ENCODE measurements at places on chromosomes 2 and 18. TPM values are rescaled to one million over a fixed set of nuclear protein-coding genes. Genes with fewer than 3 reads are reported as not detected.

GRCh38 chr2:188916736-188917135 lies 57.4 kb upstream of the COL3A1 start:
- no peak overlapping the region for H3K4me3 ChIP-seq
- H3K4me1 ChIP-seq, result no peaks in the 10 kb centered on the region
- H3K36me3 ChIP-seq, result no peaks in the 10 kb centered on the region
- no peaks in the 10 kb centered on the region for H3K27me3 ChIP-seq

- no peak overlapping the region for H3K4me3 ChIP-seq
- H3K36me3 ChIP-seq, result no peaks in the 10 kb centered on the region
- DNase-seq, result no peak
- H3K27me3 ChIP-seq, result no peaks in the 10 kb centered on the region
- no peak overlapping the region for H3K27ac ChIP-seq
Observed at GRCh38 chr2:23330214-23330613, 54.8 kb upstream of the KLHL29 start.

DNA sequence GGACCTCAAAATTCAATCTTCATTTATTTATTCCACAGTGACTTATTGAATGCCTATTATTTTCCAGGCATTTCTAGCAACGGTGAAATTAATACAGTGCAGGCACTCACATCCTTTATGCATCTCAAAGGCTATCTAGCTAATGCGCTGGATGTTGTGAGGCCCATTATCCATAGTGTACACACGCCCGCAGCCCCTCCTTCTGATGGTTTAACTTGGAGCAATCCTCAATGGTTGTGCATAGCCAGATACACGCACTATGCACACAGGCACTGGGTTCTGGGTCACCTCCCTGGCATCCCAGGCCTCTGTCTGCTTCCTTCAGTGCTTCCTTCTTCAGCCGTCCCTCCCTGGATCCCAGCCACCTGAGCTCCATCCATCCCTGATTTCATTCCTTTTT lies 108.5 kb upstream of the BOD1L2 start:
- H3K36me3 ChIP-seq, result no peaks in the 10 kb centered on the region
- H3K4me1 ChIP-seq, result no peaks in the 10 kb centered on the region
- no peak for DNase-seq
- no peak overlapping the region for H3K27ac ChIP-seq

DNA sequence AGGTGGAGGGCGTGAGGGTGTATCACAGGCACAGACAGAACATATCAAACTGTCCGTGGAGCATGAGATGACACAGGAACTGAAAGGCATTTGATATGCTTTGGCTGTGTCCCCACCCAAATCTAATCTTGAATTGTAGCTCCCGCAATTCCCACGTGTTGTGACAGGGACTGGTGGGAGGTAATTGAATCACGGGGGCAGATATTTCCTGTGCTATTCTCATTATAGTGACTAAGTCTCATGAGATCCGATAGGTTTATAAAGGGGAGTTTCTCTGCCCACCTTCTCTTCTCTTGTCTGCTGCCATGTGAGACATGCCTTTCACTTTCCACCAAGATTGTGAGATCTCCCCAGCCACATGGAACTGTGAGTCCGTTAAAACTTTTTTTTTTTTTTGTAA lies 123.1 kb upstream of the PIEZO2 start:
- H3K4me1 ChIP-seq, result peaks cover 8% of the 10 kb centered on the region
- no peaks in the 10 kb centered on the region for H3K36me3 ChIP-seq
- H3K27ac ChIP-seq, result no peak overlapping the region
- no peak for DNase-seq
- H3K4me3 ChIP-seq, result no peak overlapping the region

- no peaks in the 10 kb centered on the region for H3K4me1 ChIP-seq
- no peak overlapping the region for H3K4me3 ChIP-seq
- H3K36me3 ChIP-seq, result no peaks in the 10 kb centered on the region
- H3K27ac ChIP-seq, result no peak overlapping the region
- H3K27me3 ChIP-seq, result peaks cover 3% of the 10 kb centered on the region
Observed at GRCh38 chr2:48265169-48266030, 264.6 kb upstream of the STON1 start.

- no peak overlapping the region for H3K27ac ChIP-seq
- no peaks in the 10 kb centered on the region for H3K4me1 ChIP-seq
- no peak overlapping the region for H3K4me3 ChIP-seq
- no peak for DNase-seq
- peaks cover 9% of the 10 kb centered on the region for H3K27me3 ChIP-seq
Observed at GRCh38 chr18:58021504-58021903, 22.5 kb upstream of the NEDD4L start.

DNA sequence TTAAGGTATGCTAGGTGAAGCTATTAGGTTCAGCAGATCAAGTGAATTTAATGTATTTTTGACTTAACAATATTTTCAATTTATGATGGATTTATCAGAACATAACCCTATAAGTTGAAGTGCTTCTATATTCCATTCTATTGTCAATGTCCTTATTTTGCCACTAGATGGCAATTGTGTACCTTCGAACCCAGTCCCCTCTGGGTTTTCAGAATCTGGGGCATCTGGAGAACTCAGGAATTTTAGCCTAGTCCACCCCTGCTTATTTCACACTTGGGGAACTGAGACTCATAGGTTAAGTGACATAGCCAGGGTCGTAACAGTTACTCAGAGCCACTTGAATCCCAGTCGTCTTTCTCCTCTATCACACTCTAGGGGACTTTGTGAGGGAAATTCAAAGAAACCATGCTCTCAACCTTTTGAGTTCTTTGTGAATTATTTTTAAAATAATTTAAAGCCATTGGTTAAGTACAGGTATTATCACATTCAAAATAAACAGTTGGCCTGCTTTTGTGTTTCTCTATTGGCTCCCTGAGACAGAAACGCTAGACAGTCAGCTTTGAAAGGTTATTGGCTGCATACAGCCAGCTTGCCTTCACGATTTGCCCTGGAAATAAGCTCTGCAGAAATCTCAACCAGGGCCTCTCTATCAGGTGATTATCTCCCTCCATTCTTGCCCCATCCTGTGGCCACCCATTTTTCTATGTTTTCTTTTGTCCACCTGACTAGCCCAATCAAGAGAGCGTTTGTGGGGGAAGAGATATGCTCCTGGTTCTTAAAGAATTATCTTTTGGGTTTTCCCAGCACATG lies 145.0 kb downstream of the TTC27 start:
- peaks cover 3% of the 10 kb centered on the region for H3K4me1 ChIP-seq
- H3K27me3 ChIP-seq, result no peaks in the 10 kb centered on the region
- no peak overlapping the region for H3K4me3 ChIP-seq
- no peak for DNase-seq

Gene PRSS56
- total RNA-seq, result not detected

Gene SERPINB3
- not detected for total RNA-seq

Gene ACVR1C
- total RNA-seq, result 0.36 TPM

Gene MEP1B
- not detected for total RNA-seq

Gene MAP3K2
- total RNA-seq, result 65.4 TPM

All from osteoblast (primary cell).